SK-N-MC (cell line): ENCODE measurements at places on chromosomes 11 and 22.

DNA sequence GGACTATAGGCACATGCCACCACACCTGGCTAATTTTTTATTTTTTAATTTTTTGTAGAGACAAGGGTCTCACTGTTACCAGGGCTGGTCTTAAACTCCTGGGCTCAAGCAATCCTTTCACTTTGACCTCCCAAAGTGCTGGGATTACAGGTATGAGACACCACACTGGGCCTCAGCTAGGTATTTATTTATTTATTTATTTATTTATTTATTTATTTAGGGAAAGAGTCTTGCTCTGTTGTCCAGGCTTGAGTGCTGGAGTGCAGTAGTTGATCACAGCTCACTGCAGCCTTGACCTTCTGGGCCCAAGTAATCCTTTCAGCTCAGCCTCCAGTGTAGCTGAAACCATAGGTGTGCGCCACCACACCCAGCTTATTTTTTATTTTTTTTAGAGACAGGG is 43.2 kb downstream of the HORMAD2 start:
- no peak for DNase-seq

DNA sequence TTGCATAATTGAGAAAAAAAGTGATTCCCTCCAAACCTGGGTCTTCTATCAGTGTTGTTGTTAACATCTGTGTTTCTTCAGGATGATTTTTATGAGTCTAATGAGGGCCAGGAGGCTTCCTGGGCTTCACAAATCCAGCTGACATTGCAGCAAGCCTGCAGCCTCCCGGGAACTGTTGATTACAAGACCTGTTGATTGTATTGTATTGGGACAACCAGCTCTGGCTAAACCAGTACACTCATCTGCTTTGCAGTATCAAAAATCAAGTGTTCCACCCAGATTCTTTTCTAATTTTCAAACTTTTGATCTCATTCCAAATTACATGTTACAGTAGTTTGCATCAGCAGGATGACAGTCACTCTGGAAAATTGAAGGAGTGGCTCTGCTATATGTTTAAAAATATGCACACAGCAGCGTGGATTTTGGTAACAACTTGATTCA is 16.1 kb upstream of the PRSS23 start:
- no peak for DNase-seq

DNA sequence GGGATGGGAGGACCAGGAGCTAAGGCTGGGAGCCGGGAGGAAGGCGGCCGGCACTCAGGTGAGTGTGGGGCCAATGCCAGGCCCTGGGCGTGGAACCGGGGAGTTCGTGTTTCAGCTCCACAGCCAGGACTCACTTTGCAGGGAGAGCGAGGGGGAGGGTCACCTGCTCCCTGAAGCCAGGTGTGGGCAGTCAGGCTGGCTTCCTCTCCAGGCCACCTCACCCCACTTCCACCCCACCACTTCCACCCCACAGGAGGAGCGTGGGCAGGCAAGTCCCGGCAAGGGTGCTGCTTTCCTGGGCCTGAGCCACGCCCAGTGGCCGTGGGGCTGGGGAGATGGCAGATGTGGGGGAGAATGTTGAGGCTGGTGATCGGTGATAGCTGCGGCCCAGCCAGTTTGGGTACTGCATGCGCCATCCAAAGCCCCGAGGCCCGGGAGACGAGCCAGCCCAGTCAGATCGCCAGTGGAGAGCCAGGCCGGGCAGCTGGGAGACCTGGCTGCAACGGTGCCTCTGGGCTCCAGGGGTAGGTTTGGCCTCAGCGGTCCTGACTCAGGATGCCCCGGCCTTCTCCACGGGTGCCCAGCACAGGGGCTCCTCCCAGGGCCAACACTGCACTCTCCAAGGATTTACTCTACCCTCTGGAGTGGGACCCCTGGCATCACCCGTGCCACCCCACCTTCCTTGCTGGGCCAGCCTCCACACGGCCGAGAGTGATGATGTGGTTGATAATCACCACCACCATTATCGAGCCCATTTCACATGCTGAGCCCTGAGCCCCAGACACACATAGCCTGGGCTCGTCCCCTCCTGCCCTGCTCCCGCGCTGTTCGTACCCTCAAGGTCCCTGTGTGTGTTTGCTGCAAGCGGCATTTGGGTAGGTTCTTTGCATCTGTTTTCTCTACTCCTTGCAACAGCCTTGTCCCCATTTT is 93.8 kb downstream of the WNT7B start:
- no peak for DNase-seq

GRCh38 chr11:18720091-18720807 is 5.7 kb downstream of the IGSF22 start:
- DNase-seq = no peak

DNA sequence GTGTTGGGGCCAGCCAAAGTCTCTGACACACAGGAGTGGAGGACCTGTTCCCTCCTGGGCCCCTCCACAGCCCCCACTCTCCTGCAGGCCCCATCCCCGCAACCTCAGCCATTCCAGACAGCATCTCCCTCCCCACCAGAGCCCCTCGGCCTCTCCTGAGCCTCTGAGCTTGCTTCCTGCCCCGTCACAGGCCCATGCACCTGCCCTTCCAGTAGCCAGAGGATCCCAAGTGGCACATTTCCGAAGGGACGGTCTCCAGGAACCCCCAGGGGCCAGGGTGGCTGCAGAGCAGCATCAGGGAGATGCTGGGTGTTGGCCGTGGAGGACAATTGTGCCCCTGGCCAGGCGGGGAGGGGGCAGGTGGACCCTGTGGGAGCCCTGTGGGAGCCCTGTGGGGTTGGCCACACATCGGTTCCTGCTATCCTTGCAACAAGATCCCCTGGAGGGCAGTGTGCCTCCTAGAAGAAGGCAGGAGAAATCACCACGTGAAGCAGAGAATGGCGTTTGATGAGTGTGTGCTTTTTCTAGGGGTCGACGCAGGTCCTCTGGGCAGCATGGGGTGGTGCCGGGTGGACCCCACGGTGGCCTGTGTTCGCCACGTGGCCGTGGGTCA is 45.3 kb upstream of the PPARA start:
- no peak for DNase-seq

- DNase-seq = no peak
Observed at GRCh38 chr22:36328635-36329253, 59.0 kb downstream of the MYH9 start.

GRCh38 chr22:19970479-19971275 is 29.1 kb upstream of the TXNRD2 start:
- DNase-seq = no peak

DNA sequence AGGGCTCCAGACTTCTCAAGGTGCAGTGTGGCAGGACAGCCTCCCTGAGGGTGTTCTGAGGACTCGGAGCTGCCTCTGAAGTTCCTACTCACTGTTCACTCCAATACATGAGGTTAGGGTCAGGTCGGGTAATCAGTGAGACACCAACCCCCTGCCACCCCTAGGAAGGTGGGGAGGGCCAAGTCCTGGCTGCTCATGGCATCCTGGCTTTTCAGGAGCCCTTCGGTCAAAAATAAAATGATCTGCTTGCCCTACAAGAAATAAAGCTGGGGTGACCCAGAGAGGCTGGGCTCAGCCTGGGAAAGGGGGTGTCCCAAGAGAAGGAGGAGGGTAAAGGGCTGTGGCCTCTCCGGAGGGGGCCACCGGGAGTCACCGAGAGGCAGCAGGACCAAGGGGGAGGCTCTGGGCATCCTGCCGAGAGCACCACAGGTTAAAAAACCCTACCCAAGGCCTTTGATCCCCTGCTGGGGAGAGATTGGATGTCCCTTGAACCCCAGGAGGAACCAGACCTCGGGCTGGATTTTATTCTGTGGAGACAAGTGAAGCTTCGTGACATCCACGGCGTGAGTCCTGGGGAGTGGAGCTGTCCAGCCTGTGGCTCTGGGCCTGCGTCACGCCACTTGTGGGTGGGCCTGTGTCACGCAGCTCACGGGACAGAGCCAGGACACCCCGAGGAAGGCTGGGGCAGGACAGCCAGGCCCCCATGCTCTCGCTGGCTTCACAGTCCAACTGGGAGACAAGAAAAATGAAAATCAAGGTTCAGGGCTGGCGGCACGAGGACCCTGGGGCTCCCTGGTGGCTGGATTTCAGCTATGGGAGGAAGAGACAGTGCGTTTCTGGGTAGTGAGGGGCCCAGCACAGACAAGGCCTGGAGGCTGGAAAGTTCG is 102.2 kb upstream of the FGF3 start:
- no peak for DNase-seq

DNA sequence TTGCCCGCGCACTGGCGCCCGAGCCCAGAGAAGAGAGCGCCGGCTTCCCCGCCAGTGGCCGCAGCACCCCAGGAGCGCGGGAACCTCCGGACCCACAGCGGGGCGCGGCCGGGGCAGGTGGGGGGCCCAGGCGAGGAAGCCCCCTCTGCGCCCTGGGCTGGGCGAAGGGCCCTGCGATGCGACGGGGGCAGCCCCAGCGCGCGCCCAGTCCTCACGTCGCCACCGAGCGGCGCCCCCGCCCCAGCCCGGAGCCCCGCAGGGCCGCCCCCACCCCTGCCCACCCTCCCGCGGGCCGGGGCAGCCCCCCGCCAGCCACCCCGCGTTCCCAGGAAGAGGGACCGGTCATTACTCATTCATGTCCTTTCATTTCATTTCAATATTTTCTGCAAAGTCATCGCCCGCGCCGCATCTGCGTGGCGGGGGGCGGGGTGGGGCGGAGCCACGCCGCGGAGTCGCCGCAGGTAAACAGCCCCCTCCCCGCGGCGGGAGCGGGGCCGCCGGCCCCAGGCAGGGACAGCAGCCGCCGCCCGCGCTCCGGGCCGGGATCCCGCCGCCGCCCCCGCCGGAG is 673 bp upstream of the PANX2 start:
- DNase-seq = no peak
